ENCODE measurements at places on chromosomes 12 and 14.

GRCh38 chr12:125050868-125051267, 14.4 kb upstream of the AACS start:
- no peak for DNase-seq

DNA sequence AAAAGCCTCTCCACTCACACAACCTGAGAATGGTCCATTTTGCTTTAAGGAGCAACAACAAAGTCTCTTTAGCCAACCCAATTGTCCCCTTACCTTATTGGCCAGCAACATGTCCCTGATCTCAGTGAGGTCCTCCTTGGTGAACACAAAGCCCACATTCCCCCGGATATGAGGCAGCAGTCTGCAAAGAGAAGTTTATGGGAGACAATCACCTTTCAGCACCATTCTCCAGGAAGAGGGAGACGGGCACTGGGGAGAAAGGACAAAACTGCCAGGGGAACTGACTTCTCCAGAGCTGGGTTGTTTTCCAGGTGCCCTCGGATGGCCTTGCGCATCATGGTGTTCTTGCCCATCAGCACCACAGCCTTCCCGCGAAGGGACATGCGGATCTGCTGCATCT, 1.9 kb downstream of the RPLP0 start:
- DNase-seq: peak; percentile 29

DNA sequence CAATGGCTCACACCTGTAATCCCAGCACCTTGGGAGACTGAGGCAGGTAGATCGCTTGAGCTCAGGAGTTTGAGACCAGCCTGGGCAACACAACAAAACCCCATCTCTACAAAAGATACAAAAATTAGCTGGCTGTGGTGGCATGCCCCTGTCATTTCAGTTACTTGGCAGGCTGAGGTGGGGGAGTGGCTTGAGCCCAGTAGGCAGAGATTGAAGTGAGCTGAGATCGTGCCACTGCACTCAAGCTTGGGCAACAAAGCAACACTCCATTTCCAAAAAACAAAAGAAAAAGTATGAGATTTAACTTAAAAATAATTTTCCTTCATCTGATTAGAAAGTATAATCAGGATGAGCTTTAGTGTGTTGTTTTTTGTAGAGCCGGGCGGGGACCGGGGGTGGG, 47.9 kb upstream of the BCAT1 start:
- no peak for DNase-seq

DNA sequence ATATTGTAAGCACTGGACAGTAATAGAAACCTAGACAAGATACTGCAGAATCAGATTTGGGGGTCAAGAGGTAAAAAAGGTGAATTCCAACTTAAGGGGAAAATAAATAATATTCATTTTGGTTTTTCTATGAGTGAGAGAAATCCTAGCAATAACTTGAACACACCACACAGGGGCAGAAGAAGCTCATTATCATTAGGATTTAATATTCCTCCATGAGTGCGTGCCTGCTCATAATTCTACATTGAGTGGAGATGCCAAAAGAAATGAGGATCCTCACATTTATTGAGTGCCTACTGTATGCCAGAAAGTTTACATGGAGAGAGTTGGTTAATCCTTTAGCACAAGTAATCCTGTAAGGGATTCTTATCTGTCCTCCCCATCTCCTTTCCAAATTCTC, 40.5 kb upstream of the C14orf132 start:
- DNase-seq: no peak

DNA sequence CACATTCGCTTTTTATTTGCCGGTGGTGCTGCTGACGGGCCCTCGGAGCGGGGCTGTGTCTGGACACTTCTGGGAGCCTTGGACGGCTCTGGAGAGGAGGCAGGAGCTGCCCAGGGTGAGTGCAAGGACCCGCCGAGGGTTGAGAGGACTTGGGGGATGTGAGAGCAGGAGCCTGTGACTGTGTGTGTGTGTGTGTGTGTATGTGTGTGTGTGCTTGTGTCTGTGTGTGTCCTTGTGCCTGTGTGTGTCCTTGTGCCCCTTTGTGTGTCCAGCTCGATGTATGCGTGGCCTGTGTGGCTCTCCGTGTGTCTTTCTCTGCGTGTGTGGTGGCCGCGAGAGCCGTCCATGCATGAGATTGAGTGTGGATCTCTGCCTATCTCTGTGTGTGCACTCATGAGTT, 179.6 kb upstream of the MYL2 start:
- DNase-seq: no peak

DNA sequence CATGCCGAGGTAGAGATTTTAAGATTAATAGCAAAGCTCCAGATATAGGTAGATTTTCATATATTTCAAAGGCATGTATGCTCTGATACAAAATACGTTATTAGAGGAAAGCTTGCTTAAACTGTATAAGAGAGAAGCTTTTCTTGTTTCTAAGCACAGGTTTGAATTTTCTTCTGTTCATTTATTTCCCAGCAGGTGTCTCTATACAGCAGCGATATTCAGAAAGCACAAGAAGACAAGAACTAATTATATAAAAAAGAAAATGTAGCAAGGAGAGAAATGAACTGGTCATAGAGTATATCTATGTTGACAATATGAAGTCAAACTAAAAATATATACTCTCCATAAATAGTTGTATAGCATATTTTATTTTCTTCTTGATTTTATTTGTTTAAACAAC, 307.4 kb upstream of the NOVA1 start:
- DNase-seq: no peak
